ENCODE measurements at places on chromosomes 3 and 15.

GRCh38 chr3:34312684-34313083, 514.3 kb downstream of the PDCD6IP start:
- DNase-seq: no peak

DNA sequence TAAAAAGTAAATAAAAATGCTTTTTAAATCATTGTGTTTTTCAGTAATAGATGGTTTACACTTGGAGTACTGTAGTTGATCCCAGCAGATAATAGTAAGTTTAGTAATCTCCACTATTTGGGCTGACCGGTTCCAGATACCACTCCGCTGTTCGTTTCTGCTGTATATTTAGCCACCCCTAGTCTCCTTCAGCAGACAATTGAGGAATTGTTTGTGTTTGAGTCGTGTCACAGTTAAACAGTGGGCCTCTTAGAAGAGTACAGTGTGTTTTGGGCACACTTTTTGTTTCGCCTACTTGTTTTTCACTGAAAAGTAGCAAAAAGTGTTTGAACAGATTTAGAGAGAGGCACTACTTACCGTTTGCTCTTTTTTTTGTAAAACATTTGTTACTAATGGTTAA, 33.2 kb downstream of the PAK2 start:
- DNase-seq: no peak

GRCh38 chr3:15794303-15794771, 3.4 kb downstream of the ANKRD28 start:
- no peak for DNase-seq

GRCh38 chr3:131819381-131820055, 215.3 kb downstream of the CPNE4 start:
- DNase-seq: no peak

GRCh38 chr3:24520976-24521419, 26.3 kb upstream of the THRB start:
- DNase-seq: no peak

DNA sequence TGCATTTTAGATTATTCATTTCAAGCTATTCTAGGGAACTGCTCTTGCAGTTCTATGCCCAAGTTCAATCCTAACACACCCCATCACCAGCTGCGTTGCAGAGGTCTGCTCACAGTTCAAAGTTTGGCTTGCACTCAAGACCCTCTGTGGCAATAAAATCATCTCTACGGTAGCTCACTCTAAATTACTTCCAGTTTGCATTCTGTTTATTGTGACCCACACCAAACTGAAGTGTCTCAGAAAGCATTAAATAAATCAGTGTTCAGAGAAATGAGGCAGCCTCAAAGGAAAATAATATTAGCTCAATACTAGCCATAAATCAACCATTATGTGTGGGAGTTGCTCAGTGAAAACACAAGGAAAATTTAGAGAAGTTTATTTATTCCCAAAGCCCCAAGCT, 250.3 kb downstream of the MAGI1 start:
- no peak for DNase-seq
